GM03348 (cell line): ENCODE measurements at places on chromosomes 12 and 14.

GRCh38 chr14:70140614-70141013 lies 48.1 kb downstream of the SLC8A3 start:
- DNase-seq, result no peak

DNA sequence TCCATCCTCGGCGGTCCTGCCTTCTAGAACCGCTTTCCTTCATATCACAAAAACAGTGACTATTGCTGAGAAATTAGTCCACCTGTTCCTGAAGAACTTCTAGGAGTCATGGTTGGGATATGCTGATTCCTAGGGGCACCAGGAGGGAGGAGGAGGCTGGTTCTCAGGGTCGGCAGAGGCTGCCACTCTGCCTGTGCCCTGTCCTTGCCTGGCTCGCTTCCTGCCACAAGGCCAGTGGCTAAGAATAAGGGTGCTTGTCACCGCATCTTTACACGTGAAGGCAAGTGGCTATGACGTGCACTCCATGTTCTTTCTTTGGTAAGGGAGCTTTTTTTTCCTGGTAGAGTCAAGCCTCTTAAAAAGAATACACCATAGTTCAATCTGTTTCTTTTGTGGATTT lies 18.7 kb upstream of the DGLUCY start:
- DNase-seq, result no peak

DNA sequence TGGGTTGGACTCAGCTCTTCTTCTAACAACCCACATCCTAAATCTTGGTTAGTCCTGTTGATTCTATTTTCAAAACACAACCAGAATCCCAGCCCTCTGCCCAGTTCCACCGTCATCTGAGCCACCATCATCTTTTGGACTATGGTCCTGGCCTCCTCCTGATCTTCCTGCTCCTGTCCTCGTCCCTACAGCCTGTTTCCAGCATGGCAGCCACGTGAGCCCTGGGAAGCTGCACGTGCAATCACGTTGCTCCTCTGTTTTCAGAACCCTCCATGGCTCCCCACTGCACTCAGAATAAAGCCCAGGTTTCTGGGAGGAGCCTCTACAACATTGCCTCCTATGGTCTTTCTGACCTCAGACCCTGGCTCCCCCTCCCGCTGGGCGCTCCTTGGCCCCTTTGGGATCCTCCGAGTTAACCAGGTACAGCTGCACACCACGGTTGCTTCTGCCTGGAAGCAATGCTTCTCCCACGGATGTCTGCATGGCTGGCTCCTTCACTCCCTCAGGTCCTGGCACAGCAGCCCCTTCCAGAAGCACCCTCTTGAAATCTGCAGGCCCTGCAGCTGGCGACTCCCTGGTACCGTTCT lies 44.5 kb downstream of the BEGAIN start:
- DNase-seq, result no peak

- peak; percentile 8 for DNase-seq
These were observed 8.0 kb downstream of the RAN start for GRCh38 chr12:130879781-130880389.

DNA sequence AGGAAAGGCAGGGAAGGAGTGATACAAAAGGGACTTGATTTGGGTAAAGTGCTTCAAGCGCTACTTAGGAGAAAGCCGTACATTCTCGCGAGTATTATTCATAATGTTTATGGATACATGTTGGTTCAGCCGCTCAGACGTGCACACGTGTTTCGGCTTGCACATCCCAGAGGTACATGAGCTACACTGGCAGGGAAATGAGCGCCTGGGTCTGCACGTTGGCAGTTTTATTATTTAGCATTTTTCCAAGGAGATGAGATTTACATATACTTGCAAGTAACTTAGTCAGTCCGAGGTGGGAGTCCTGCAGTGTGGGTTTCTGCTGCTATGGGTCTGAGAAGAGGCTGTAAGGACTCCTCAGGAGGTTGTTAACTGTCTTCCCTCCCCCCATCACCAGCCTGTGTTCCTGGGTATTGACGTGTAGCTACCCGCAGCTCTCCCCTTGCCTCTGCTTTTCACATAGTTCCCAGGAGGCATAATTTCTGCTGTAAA lies 1.5 kb downstream of the PRKCH start:
- DNase-seq, result no peak

GRCh38 chr12:115597157-115597712 lies 680.3 kb downstream of the MED13L start:
- peak; percentile 50 for DNase-seq

DNA sequence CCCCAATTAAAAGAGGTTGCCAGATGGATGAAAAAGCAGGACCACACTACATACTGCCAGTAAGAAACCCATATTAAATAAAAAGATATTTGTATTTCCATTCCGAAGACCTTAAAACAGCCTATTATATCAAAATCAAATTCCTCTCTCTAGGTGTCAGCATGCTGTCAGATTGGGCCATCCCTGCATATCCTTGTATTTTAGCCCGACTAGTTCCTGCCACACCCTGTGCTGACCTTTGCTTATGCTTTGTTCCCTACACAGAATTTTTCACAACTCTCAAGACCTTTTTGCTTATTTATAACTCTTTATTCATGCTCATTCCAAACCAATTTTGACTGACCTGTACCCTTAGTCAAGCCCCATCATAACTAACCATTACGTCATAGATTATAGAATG lies 12.8 kb downstream of the GSKIP start:
- no peak for DNase-seq

GRCh38 chr12:96445691-96446583 lies 43.4 kb upstream of the CFAP54 start:
- DNase-seq, result peak; percentile 69
